ENCODE measurements at places on chromosomes 5 and 9.

- DNase-seq = no peak
Measured at GRCh38 chr5:313265-313664, 8.2 kb upstream of the AHRR start.

- no peak for DNase-seq
Measured at GRCh38 chr9:96022445-96023051, 147.1 kb downstream of the ERCC6L2 start.

DNA sequence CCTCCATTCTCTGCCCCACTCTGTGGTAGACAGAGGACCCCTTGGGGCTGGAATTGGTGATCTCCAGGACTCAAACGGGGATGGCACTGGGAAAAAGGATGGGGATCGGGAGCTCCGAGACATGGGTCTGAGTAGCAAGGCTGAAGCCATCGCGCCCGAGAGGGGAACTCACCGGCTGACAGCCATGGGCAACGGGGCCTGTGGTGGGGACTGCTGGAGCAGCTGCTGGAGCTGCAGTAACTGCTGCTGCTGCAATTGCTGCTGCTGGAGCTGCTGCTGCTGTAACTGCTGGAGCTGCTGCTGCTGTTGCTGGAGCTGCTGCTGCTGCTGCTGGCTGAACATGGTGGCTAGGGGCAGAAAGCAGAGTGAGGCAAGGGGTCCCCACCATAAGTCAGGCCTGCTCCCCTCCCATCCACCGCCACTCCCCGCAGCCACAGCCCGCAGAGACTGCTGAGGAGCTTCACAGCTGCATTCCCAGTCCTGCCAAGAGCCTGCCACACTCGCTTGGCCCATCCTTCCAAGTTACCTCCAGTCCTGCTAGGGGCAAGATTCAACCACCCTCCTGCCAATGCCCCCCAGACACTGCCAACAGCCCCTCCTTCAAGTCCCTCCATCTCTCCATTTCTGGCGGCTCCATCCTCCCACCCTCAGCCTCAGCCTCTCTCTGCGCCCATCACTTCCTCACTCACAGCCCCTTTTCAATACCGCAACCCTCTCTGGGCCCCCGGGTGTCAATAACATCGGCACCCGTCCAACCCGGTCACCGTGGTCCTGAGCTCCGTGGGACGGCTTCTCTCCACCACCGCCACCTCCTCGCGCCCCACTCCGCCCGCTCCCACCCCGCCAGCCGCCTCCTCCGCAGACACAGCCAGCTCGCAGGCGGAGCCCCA is 611 bp downstream of the CIZ1 start:
- no peak for DNase-seq

GRCh38 chr5:132812781-132813598 is at the start of gene SOWAHA:
Gene SOWAHA (plus strand): TSS chr5:132813302. CDS start chr5:132813622, 320 bp downstream.
- no peak for DNase-seq

DNA sequence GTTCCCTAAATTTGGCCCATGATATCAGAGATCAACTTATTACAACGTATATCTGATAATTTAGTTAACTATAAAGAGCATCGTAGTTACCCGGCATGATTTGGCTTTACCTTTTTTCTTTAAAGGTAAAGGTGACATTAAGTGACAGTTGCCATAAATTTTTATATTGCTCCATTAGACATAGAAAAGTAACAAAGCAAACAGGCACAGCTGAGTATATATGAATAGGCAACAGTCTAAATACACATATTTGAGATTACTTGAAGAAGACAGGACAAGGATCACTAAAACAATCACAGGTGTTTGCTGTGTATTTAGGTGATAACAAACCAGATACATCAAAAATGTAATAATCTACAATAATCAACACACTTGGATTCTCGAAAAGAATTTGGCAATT is 34.8 kb downstream of the RFX3 start:
- no peak for DNase-seq
